Foreskin keratinocyte (primary cell): ENCODE measurements at places on chromosomes 3 and 15.

DNA sequence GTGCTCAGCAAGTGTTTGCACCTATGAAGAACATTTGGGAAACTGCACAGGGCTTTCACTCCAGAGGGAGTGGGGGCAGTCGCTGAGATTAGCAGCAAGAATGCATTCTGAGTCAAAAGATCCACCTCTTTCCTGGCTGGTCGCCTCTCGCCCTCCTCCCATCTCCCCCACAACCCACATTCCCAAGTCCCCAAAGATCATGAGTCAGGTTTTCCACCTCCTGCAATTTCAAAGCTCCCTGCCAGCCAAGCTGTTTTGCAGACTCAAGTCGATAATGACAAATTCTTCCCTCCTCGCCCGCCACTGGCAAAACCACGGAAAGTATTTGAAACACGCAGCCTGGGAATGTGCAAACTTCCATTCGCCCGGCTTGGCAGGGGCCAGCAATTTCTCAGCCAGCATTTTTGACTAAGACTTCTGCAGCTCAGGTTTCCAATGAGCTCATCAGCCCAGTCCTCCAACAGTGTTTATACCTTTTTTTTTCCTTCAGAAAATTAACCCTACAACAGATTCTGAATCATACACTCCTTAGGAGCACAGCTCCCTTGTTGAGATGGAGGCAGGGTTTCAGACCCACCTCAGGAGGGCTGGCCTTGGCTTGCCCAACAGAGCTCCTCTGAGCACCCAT, 181.4 kb downstream of the SMAD6 start:
- peak; percentile 99 for DNase-seq

DNA sequence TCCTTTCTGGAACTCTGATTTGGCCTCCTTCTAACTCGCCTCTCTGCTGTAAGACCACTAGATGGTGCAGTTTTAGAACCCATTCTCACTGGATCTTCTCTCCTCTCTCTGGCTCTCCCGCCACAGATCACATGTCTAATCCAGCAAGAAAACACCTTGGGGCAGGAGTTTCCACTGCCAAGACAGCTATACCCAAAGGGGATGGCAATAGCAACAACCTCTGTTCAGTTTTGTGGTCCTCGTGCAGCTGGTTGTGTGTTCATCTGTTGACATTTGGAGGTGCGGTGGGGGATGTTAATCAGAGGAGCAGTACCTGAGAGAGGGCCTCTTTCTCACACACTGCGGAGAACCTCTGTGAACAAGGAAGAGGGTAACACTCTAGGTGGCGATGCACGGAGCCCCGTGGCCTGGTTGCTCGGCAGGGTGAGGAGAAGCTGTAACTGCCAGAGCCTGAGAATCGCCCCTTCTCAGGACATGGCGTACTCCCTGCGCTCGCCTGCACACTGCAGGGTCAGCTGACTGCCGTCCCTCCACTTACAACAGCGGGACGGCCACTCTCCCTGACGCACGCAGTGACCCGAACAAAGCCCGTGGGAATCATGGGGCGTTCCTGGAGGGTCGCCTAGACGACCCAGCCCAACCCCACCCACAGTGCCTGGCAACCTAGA, at the start of gene TEX55:
TEX55 (plus strand) TSS at position 666 of the 668 bp plus-strand sequence. CDS start 25 bp downstream, outside the sequence.
- DNase-seq, result no peak

- DNase-seq, result no peak
Observed at GRCh38 chr3:74897006-74897405, 282.5 kb upstream of the CNTN3 start.

GRCh38 chr3:187012609-187013051, 82.3 kb downstream of the ST6GAL1 start:
- DNase-seq, result no peak

DNA sequence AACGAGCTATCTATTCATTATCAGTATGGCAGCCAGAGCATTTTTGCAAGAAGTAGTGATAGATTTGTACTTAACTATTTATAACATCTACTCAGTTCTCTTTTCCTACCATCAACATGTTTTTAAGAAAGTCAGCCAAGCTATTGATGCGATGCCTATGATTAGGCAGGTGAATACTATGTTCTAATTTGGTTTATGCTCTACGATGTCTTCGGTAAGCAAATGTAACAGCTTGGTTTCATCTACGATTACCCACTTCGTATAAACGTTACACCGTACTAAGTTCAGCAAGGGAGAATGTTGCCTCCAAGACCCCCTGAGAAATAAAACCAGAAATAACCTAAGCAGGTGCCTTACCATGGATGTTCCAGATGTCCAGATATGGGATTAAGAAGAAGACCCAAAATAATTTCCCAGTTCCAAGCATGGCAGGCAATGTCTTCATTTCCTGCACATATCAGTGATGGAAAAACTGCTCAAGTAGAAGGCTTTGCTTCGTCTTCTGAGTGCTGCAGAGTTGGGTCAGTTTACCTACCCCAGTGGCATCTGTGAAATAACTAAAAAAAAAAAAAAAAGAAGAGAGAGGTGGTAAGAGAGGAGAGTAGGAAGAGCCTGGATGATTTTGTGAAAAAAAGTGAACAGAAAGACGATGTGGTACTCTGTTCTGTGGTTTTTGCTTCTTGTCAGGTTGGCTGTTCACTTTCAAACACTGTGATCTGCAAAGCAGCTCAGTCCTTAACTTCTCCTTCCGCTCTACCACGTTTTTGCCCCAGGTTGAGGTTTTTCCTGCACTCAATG, at the start of gene BTLA:
BTLA (minus strand) TSS at position 559 of the 798 bp plus-strand sequence; CDS start at position 445, 114 bp downstream.
- DNase-seq, result no peak
